ENCODE measurements at places on chromosomes 6 and 20.

GRCh38 chr6:129671442-129672340 lies 38.3 kb downstream of the ARHGAP18 start:
- peak; percentile 69 for DNase-seq

DNA sequence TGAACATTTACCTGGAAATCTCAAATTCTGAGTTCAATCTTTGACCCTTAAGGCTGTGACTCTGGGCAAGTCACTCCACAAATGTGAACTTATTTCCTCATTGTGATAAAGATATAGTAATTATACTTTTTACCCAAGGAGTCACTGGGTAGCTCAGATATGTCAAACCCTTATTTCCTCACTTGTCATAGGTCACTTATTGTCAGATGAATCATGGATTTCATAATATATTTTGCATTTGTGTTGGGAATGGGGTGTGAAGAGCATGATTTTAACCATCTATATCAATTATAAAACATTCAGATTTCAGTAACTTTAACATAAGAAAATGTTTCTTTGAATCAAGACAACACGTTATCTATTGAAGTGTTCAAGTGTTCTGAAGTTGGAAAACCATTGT lies 3.7 kb upstream of the CARMIL1 start:
- no peak for DNase-seq

DNA sequence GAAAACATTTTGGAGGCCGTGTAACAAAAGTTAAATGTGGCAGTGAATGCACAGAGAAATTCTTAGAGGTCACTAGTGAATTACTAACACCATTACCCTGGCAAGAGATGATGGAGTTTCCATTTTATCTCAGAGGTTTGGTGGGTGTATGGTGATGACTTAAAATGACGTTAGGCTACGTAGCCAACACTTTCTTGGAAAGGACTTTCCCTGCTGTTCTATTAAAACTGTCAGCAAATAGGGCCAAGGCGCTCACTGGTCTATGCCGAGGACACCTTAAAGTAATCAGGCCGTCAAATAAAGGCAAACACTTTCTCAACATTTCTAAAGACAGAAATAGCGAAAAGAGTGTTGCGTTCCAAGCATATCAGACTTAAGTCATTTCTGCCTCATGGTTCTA lies 160.8 kb downstream of the GMPR start:
- no peak for DNase-seq

- no peak for DNase-seq
Measured at GRCh38 chr6:135250234-135250633, 69.1 kb downstream of the MYB start.

- DNase-seq = no peak
Measured at GRCh38 chr6:45851034-45851400, 164.6 kb downstream of the CLIC5 start.

- DNase-seq = no peak
Measured at GRCh38 chr20:63228806-63229205, 6.9 kb upstream of the BIRC7 start.

DNA sequence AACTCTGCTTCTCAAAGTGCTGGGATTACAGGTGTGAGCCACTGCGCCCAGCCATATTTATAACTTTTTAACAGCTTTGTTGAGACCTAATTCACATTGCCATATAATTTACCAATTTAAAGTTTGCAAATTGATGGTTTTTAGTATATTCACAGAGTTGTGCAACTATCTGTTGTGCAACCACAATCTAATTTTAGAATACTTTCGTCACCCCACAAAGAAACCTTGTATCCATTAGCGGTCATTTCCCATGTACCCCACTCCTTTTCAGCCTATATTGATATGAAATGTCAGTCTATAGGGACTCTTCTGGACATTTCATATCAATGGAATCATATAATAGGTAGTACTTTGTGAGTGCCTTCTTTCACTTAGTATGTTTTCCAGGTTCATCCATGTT lies 55.8 kb downstream of the FOXO3 start:
- no peak for DNase-seq

GRCh38 chr6:166462461-166463135 lies 79.9 kb upstream of the MPC1 start:
- DNase-seq = no peak

DNA sequence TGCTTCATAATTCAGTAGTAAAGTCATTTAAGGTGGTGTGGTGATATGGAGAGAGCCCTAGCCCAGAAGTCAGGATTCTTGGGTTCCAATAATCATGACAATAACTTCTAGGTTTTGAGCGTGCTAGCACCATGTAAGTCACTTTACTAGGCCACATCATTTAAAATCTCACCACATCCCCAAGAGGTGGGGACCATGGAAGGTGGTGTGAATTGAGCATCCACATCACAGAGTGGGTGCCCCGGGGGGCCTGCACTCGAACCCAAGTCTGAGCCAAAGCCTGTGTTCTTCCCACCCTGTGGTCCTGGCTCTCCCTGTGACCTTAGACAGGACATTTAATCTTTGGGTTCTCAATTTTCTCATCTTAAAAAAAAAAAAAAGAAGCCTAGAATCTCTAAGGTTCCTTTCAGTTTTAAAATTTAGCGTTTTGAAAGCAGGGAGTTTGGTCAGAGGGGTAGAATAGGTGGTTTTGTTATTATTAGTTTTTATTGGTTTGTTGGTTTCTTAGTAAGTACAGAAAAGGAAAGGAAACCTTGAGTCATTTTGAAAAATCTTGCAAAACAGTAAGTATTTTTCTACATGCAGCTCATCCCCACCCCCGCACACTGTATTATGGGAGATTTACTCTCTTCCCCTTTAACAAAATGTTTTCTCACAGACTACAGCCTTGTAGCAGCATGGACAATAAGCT lies 26.4 kb downstream of the ARMC2 start:
- peak; percentile 78 for DNase-seq

GRCh38 chr6:43884652-43885022 lies 114.6 kb downstream of the VEGFA start:
- DNase-seq = no peak

DNA sequence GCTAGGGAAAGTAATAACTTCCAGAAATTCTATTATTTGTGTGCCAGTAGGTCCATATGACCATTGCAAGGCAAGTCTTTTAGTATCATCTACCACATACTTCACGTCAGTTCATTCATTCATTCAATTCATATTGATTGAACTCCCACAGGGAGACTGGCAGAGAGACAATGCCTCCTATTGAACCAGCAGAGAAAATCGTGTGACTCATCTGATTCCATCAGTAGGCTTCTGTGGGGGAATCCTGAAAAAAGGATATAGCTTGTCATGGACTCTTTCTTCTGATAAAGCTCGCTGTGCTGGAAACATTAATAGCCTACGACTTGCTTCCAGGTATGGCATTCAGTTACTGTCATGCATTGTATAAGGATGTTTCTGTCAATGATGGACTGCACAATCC lies 45.3 kb upstream of the CNR1 start:
- DNase-seq = no peak

DNA sequence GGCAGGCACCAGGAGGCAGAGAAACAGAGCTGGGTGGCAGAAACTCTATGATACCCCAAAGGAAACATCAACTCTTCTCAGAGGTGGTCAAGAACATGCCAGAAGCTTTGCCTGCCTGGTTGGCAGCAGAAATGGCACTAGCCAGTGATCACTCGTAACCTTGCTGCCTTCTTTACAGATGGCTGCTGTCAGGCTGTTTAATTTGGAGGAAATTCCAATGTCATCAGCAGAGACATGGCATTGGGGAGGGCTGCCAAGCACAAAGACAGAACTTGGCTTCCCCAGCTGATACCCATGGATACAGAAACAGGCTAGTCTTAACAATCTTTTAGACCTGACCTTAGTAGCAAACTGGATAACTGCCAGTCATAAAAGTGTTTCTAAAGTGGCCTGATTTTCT lies 153.6 kb downstream of the GMPR start:
- DNase-seq = no peak

DNA sequence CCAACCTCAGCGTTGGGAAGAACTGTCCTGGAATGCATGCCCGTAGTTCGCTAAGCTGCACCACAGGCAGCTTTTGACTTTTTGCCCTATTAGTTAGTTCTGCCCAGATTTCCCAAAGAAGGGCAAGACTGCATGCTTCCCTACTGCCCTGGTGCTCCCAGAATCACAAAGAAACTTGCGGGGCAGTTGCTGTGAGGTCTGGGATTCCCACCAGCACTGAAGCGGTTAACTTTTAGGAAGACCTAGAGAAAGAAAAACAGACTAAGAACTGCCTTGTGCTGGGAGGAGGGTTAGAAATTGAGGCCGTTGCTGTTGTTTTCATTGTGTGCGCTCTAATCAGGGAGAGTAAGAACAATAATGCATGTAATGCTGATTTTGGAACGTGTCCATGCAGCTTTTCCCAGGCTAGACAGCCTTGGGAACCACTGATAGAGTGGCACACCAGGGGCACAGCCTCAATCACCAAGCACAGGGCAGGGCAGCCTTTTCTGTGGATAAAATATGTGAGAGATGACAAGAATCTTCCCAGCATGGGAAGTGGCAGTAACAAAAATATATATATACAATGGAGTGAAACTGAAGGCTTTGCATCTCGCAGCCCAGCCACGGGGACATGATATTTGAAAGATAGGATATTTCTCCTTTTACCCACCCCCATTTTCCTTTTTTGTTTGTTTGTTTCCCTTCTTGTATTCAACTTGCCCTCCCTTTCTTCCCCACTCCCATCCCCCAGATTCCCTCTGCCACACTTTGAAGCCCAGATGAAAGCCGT lies 137.7 kb upstream of the HEY2 start:
- DNase-seq = no peak

- DNase-seq = no peak
Measured at GRCh38 chr6:95519228-95520037, 57.9 kb upstream of the MANEA start.

DNA sequence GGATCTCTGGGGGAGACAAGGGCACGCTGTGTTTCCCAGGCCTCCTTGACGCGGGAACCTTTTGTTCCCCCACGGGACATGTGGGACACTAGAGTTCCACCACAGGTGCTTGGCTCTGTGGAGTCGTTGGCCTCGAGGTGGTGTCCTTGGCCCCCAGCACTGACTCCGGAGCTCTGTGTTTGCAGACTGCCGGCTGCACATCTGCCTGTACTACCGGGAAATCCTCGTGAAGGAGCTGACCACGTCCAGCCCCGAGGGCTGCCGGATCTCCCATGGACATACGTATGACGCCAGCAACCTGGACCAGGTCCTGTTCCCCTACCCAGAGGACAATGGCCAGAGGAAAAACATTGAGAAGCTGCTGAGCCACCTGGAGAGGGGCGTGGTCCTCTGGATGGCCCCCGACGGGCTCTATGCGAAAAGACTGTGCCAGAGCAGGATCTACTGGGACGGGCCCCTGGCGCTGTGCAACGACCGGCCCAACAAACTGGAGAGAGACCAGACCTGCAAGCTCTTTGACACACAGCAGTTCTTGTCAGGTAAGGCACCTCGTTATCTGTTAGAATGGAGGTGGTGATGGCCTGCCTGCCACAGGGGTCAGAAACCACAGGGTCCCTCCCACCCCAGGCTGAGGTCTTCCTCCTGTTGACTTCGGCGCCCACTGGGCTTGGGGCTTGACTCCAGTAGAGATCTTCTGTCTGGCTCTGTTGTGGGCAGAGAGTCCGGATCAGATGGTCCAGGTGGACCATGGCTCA lies 9.9 kb downstream of the IRF4 start:
- DNase-seq = peak; percentile 60

DNA sequence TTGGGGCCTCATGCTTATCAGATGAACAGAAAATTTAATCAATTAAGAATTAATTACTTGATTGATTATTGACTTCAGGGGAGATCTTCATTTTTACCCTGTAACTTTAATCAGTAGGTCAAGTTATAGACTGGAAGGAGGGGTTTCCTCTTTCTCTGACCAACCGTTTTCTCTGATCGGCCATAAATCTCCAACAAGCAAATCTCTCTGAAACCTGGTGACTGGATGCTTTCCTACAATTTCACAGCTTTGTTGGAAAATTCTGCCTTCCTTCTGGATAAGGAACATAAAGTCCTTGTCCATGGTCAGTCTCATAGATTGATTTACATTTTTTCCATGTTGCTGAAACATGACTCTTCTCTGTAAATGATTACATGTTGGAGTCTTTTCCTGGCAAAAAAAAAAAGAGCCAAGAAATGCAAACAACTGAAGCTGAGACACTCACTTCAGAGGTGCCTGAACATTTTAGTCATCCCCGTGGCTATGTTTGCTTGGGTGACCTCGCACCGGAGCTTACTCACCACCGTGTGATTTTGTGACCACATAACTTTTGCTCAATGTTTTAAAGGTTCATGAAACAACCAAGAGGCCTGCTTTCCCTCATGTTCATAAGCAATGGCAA lies 31.0 kb downstream of the IRF4 start:
- no peak for DNase-seq

DNA sequence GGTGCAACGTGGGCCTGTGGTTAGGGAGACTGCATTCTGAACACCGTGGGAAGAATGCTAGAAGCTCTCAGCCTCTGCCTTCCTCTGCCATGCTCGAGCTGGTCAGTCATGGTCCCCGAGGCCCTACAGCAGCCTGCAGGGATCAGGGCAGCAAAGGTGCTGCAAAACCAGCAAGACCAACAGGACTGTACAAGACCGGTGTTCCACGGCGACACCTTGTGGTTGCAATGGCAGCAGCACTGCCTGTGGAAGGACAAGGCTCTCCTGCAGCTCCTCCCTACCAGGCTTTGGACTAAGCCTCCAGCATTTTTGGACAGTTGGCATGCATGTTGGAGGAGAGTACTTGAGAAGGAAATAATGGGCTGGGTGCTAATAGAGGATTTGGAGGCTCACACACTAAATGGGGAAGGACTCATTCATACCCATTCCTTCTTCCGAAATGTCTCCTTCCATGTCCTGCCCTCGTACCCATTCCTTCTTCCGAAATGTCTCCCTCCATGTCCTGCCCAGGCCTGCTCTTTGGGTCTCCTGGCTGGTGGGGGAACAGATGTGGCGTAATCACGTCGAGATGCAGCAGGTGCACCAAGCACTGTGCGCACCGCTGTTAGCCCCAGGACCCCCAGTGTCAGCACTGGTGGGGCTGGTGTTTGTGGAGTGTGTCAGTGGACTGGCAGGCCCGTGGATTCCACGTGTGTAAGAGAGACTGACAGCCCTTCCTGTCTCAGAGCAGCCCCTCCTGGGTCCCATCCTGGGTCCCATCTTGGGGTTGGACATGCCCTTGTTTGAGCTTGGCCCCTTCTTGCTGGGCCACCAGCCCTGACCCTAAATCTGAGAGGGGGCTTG lies 18.6 kb upstream of the MYT1 start:
- DNase-seq = peak; percentile 76

DNA sequence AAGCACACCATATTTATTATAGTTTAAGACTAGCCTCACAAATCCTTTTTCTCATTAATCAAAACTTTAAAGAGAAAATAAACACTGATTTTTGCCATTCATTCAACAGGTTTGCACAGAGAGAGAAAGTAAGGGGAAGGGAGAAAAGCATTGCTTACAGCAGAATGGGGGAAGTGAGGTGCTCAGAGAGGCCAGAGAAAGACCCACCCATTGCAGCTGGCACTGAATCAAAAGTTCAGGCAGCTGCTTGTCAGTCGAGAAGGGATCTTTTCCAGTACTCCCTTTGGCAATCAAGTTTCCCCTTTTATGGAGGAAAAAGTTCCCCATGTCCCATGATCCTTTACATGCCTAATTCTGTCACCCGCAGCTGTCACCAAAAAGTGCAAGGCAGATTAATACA lies 8.0 kb upstream of the CRISP2 start:
- DNase-seq = no peak

GRCh38 chr6:105087571-105088211 lies 92.1 kb downstream of the POPDC3 start:
- no peak for DNase-seq

Measured in activated CD8-positive, alpha-beta memory T cell treated with anti-CD3 and anti-CD28 coated beads, Interleukin-2, amount 50 U/mL, for 48 hours (primary cell).